Left lobe of liver (tissue), 2 donors: ENCODE measurements at places on chromosomes 1 and 21.

- no peak for DNase-seq
Measured at GRCh38 chr1:160409486-160409885, 9.1 kb downstream of the VANGL2 start.

DNA sequence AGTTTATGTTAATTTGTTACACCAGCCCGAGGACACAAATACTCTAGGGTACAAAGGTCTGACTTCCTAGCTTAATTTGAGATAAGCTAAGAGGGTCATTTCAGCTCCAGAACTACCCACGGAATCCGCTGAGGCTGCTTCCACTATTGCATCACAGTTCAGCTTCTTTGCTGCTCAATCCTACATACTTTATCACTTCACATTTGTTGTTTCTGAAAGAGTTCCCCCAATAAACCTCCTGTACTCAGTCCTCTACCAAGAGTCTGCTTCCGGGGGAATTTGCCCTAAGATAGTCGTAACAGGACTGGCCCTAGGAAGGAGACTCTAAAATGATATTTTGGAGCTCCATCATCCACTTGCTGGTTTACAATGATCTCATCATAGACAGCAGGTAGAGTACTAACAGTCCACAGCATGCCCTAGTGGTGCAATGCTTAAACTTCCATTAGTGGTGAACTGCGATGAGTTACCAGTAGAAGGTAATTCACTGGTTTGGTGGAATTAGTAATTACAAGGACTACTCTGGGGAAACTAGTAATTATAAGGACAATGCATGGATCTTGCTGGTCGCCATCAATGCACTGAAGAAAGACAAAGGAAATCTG lies 229.3 kb downstream of the USH2A start:
- no peak for DNase-seq

GRCh38 chr1:185311589-185312225 lies 5.3 kb downstream of the IVNS1ABP start:
- no peak for DNase-seq

DNA sequence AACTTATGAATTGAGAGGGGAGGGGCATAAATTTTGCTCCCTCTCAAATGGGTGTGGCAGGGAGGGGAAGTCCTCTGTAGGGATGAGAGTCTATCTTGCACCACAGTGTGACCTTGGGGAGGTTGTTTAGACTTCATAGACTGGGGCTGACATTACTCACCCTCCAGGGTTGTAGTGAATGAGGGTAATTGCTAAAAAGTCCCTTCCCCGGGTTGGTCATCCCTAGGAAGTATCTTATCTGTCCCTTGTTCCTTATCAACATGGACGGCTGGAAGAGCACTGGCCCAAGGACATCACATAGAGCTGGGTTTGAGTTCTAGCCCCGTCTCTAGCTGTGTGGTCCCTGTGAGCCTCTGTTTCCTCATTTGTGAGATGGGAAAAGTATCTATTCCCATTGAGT lies 52.4 kb upstream of the SLC2A1 start:
- DNase-seq = no peak

GRCh38 chr1:54103414-54103813 lies 49.4 kb downstream of the CDCP2 start:
- no peak for DNase-seq

DNA sequence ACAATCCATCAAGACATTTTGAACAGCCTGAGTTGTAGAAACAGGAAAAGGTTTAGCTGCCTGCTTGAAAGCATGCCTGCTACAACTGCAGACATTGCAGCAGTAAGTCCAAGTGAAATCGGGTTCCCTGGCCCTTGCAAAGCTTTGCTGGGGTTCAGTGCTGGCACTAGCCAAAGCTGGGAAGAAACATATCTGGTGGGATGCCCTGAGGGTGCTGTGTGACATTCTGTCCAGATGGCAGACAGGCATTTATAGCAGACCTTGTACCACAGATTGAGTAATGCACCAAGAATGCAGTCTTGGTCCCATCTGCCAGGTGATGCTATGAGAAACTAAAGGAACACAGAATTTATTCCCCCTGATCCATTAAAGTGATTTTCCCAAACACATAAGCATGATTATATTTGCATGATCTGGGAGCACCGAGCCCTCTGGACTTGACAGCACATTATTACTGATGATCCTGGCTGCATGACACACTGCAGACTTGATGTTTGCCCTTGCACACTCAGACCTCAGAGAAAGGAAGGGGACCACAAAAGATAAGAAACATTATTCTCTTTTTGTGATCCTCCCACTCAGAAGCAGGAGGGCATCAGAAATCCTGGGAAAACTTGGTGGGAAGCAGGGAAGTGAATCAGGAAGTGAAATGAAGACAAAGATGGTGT lies 223.7 kb upstream of the FAM78B start:
- DNase-seq = no peak

GRCh38 chr1:204583909-204584632 lies 67.9 kb downstream of the MDM4 start:
- no peak for DNase-seq

GRCh38 chr1:71780681-71781080 lies 501.7 kb downstream of the NEGR1 start:
- no peak for DNase-seq

DNA sequence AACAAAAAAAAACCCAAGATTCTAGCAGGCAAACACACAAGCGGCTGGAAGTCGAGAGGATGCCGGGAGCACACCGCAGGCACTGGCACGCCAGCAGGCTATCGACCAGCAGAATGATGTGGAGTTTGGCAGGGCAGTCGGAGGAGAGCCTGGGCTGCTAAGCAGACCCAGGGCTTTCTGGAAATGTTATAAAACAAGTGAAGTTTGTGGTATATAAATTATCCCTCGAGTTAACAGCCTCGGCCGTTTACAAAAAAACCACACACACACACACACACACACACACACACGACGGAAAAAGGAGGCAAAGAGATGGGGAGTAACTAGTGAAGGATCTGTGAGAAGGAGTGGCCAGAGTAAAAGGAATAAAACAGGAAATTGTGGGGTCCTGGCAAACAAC lies 87.2 kb upstream of the IVNS1ABP start:
- DNase-seq = no peak

- no peak for DNase-seq
Measured at GRCh38 chr1:224466154-224466553, 31.6 kb upstream of the WDR26 start.

DNA sequence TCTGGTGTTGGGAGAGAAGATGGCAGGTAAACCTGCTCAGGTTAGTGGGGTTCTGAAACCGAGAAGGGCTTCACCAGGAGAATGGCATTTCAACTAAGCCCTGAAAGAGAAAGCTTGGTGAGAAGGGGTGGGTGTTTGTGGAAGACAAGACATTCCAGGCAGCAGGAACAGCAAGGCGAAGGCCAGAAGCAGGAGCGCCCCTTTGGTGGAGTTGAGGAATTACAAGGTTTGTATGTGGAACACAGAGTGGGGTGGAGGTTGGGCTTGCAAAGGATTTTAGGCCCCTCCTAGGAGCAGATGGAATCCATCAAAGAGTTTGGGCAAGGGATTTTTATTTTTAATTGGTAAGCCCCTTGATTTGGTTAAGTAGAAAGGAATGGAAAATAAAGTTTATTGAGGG lies 24.8 kb upstream of the ELOA start:
- no peak for DNase-seq

GRCh38 chr1:26210147-26210870 lies 19.9 kb downstream of the CATSPER4 start:
- DNase-seq = no peak

GRCh38 chr21:42362700-42363099 lies 3.6 kb downstream of the TFF1 start:
- DNase-seq = no peak

DNA sequence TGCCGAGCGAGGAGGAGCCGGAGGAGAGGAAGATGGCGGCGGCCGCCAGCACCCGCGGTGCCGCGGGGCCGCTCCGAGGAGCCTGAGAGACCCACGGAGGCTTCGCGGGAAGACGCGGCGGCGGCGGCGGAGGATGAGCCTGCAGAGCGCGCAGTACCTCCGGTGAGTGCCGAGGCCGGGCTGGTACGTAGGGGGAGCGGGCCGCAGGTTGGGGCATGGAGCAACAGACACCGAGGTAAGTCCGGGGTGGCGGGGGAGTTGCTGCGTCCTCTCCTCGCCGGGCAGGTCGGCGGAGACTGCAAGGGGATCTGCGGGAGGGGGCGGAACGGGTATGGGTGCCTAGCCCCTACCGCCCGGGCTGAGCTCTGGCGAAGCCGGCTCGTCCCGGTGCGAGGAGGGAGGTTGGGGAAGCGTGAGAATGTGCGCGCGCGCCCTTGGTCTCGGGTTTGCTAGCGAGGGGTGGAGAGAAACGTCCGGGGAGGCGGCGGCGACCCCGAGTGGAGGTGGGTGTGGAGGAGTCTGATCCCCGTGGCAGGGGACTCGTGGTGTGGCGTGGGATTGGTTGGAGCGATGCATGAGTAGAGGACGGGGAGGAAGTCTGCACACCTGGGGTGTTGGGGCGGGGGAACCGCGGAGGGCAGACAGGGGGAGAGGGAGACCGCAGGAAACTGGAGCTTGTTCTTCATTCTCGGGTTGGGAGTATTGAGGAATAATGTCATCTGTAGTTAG lies at the start of gene SMG7:
SMG7 (plus strand) TSS at position 12 of the 729 bp plus-strand sequence; CDS start at position 134, 122 bp downstream.
- DNase-seq = no peak

- DNase-seq = no peak
Measured at GRCh38 chr1:231705806-231706760, 79.5 kb downstream of the DISC1 start.

DNA sequence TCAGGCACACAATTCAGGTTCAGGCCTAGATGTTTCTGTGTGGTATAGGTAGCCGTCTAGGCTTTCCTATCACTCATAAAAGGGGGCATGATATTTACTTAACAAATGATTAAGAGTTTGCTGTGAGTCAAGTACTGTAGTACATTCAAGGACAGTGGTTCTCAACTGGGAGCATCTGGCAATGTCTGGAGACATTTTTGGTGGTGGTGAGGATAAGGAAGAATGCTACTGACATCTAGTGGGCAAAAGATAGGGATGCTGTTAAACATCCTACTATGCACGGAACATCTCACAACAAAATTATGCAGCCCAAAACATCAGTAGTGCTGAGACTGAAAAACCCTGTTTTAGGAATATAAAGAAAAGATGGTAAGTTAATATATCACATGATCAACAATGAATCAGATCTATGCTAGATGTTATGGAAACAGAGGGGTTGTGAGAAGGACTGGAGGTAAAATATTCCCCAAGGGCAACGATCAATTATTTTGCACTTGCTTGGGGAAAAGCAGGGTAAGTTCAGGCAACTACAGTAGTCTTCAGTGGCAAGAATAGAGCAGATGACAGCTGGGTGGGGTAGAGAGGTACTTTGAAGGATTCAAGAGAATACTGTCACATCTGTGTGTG lies 4.9 kb downstream of the DNTTIP2 start:
- DNase-seq = no peak

- no peak for DNase-seq
Measured at GRCh38 chr1:72140222-72140621, 142.1 kb downstream of the NEGR1 start.
